ENCODE measurements at places on chromosomes 6 and 20.

DNA sequence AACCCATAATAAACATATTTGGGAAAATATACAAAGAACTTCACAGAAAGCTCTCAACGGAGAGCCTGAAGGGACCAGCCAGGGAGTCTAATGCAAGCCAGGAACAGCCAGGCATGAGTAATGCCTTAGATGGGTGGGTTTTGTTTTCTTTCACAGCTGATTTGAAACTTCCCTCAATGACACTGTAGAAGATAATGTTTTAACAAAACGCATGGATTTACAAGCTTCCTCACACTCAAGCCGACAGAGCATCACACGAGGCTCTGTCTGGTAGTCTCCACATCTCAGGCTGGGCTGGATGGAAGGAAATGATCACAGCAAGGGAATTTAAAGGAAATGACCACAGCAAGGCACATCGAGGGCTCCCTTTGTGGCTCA is 113.9 kb downstream of the GMPR start:
- no peak for DNase-seq

DNA sequence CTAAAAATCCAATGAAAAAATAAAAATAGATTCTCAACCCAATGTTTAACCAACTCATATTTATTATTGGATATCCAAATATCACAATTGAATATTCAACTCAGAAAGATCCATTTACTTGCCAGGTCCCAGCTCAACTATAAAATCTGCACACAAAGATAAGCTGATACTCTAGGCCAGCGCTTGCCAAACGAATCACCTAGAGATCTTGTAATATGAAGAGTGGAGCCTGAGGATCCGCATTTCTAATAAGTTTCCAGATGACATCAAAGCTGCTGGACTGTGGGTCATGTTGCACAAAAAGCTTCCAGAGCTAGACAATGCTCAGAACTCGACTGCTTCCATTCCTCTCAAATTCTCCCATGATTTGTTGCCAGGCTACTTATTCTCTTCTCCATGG is 51.7 kb upstream of the HSF2 start:
- no peak for DNase-seq

GRCh38 chr6:151276112-151276740 is 36.5 kb downstream of the AKAP12 start:
- DNase-seq: no peak

DNA sequence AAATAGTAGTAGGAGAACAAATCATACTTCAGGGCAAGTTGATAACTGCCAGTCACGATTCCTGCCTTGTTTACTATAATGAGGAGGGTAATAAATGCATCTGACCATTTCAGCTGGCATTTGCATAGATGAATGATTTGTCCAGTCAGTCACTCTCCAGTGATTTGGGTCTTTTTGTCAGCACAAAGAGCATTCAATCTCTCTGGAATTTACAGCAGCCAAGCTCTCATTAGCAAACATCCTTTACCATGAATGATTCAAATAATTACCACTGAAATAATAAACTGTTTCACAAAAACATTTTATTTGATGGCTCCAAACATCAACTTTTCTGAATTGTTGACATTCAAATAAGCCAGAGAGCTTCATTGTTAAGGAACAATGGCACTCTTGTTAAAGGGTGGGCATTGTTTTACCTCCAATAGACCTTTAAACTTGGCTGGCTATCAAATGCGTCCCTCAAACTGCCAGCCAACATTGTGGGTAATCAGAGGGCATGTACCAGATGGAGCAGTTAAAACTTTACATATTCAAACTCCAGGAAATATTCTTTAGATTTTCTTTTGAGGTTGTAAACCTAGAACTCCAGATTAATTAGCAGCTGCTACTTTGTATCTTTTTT is 30.0 kb upstream of the FBXL4 start:
- DNase-seq: no peak

DNA sequence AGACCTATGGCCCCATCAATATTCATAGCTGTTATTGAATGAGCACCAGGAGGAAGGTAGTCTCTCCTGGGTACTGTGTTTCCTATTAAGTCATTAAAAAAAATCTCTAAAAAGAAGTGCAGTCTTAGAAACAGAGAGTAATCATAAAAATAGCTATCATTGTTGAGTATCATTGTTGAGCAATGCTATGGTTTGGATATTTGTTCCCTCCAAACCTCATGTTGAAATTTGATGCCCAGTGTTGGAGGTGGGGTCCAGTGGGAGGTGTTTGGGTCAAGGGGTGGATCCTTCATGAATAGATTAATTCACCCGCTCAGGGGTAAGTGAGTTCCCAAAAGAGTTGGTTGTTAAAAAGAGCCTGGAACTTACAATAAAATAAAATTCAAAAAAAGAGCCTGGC is 88.1 kb upstream of the IYD start:
- no peak for DNase-seq

GRCh38 chr6:125367036-125367782 is 65.4 kb upstream of the HDDC2 start:
- no peak for DNase-seq

DNA sequence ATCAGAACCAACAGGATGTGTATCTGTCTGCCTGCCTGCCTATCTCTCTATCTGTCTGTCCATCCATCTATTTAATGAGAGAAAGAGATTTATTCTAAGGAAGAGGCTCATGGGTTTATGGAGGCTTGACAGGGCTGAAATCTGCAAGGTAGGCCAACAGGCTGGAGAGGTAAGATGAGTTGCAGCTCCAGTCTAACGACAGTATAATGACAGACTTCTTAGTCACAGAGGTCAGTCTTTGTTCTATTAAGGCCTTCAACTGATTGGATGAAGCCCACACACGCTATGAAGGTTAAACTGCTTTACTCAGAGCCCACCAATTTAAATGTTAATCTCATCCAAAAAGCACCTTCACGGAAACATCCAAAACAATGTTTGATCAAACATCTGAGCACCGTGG is 100.3 kb upstream of the ENPP5 start:
- no peak for DNase-seq

DNA sequence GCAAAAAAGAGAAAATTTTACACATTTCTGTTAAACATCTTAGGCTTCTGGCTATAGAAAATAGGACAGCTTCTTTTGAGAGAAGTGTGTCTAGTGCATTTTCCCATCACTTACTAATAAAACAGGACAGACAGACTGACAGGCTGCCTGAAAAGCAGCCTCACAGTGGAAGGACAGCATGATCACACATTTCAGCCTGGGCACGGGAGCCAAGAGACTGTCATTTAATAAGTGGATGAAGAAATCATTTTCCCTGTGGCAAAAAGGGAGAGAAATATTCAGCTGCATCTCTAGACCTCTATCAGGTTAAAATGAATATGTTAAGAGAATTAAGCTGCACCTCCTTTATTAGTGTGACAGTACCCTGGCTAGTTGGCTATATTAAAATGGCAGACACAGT is 960.5 kb downstream of the KIF16B start:
- DNase-seq: no peak

DNA sequence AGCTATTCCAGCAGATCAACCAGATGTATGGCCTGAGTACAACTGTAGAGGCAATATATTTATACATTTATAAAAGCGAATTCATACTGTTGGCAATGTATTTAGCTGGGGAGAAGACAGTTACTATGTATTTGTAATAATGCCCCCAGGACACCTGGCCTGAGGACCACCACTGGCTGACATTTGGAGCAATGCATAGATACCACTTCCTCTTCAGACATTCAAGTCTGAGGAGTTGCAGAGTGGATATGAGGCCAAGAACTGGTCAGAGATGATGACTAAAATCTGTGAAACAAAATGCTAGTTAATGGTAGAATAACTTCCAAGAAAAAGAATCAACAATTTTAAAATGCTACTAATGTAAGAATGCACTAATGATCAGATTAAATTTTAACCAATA is 462.3 kb downstream of the CDC5L start:
- no peak for DNase-seq

DNA sequence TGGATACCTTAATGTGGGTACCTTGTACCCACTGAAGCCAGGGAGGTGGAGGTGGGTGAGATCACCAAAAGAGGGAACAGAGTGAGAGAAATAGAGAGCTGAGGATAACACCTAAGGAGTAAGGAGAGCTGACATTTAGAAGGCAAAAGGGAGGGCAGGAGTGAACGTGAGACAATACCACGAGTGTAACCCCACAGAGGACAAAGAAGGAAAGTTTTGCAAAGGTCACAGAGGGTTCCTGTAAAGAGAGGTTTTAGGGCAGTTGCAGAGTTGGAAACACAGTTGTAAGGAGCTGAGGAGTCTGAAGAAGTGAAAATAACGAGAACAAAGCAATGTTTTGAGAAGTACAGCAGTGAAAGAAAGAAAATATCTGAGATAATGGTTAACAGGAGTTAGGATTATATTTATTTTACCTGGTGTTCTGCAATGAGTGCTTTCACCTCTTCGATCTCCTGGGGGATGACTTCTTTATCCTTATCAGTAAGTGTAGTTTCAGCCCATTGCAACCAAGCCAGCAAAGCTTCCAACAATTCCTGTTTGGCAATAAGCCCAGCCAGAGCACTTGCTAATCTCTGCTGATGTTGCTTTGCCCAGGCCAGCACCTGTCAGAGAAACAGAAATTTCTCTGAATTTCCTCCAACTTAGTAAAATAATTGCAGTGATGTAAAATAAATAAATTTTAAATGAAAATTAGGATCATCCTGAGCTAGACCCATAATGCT is 166.8 kb downstream of the DST start:
- DNase-seq: no peak

GRCh38 chr6:43942616-43943015 is 172.6 kb downstream of the VEGFA start:
- peak; percentile 10 for DNase-seq

DNA sequence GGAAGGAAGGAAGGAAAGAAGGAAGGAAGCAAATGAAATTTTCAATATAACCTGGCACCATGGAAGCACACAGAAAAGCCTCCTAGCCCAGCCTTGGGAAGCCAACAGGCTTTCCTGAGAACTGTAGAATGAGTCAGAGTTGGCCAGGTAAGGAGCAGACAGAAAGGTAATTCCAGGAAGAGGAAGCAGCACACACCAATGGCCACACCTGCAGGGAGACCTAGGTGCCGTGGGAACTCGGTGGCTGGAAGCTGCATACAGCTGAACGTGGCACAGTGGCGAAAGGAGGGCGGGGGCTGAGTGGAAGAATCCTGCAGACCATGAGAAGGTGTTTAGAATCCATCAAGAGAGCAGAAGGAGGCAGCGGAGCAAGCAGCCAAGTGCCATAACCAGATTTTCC is 224.8 kb upstream of the RREB1 start:
- no peak for DNase-seq

Measured in stimulated activated CD8-positive, alpha-beta memory T cell treated with anti-CD3 and anti-CD28 coated beads, Interleukin-4, amount 100 ng/mL, for 48 hours (primary cell).